ENCODE measurements at places on chromosomes 6 and 20.

- DNase-seq = no peak
Measured at GRCh38 chr6:29961966-29962365, 19.6 kb downstream of the HLA-A start.

DNA sequence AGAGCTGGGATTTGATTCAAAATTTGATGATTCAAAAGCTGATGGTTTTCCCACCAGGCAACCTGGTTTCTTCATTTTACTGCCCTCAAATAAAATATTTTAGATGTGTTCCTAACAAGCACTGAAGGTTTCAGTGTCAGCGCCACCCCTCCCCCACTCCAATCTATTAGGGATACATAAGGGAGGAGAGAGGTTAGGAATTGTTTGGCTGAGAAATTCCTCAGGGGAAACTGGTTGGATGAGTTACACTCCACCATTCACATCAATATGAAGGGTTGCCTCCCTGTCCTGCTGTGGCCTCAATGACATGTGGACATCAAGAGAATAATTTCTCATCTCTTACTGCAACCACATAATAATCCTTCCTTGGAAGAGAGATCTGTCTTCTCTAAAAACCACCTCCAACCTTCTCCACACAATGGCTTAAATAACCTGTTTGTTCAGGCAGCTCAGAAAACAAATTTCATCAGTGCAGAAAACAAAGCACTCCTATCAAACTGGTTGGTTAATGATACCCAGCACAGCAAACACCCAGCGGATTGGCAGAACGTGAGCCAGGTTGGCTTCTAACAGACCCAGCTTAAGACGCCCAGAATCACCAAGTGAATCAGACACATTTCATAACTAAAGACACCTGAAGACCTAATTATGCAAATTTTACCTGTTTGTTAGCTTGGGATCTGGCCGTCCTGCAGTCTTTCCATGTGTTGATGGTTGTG is 136.0 kb upstream of the SGK1 start:
- DNase-seq = no peak

DNA sequence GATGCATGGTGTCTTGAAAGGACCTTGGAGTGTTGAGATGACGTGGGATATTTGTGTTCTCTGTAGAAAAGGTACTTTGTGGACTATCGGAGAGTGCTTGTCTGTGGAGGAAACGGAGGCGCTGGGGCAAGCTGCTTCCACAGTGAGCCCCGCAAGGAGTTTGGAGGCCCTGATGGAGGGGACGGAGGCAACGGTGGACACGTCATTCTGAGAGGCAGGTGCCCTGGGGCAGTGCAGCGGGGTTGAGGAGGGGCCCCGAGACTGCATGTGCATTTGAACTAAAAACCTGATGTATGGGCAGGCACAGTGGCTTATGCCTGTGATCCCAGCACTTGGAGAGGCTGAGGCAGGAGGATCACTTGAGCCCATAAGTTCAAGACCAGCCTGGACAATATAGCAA is 12.9 kb downstream of the MTG2 start:
- no peak for DNase-seq

DNA sequence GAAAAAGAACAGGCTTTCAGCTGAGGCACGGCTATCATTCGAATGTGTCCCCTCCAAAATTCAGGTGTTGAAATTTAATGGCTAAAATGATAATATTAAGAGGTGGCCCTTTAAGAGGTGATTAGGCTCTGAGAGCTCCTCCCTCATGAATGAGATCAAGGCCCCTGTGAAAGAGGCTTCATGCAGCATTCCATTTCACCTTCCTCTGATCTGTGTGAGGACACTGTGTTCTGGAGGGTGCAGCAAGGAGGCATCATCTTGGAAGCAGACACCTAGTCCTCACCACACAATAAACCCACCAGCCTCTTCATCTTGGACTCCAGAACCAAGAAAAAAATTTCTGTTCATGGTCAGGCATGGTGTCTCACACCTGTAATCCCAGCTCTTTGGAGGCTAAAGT is 56.4 kb downstream of the PPP1R14C start:
- no peak for DNase-seq

- DNase-seq = no peak
Measured at GRCh38 chr6:92428448-92428847, 990.9 kb downstream of the EPHA7 start.

DNA sequence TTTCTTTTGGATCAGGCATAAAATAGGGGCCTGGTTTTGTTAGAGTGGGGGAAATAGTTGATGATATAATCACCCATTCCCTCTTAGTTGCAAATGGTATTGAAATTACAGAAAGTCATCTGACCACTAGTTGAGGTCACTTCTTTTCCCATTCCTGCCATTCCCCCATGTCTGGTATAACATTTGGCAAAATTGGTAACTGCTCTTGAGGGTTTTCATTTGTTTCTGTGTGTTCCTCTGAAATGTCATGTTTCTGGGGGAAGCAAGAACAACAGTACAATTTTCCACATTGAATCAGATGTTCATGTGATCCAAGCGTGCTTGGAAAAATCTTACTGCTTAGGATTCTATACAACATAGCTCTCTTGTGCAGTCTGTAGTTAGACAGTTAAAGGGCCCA is 7.3 kb downstream of the AIG1 start:
- DNase-seq = no peak
